ENCODE measurements at places on chromosomes 2 and 18.

DNA sequence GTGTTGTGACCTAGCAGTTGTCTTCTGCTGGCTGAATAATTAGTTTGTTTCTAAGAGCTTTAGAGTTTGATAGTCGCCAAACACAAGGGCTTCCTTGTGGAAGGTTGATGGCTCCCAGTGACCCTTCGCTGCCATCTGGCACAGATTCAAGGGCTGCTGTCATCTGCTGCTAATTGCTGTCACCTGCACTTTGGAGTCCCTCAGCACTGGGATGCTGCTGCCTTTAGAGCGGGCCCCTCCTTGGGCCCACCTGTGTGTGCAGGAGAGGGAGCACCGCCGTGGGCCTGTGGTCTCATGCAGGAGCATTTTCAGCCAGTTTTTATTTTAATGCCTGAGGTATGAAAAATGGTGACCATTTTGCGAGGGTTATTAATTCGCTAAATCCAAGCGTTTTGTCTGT, 154.0 kb upstream of the NFATC1 start:
- DNase-seq: no peak

DNA sequence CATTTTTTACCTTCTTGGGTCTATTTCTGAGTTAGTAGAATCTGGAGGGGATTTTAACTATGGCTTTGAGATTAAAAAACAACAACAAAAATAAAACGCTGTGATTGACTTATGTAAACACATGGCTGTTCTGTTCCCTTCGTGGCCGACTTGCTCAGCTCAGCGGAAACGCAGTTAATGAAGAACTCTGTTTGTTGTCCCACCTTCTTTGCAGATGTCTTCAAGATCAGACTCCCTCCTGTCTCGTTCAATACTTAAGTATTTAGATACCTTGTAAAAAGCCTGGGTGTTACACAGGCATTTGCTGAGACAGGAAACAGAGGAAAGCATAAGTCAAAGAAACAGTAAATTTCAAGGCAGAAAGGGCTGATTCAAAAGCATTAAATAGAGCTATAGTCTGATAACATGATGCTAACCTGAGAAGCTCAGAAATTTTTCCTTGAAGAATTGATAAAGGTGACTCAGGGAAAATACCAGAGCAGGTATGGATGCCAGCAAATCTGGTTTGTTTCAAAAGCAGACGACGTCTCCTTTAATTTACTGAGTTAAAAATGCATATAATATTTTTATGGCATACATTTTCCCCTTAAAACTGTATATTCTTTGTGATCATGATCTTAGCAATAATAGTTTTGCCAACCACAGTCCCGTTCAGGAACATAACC, 21.7 kb upstream of the POLI start:
- no peak for DNase-seq

DNA sequence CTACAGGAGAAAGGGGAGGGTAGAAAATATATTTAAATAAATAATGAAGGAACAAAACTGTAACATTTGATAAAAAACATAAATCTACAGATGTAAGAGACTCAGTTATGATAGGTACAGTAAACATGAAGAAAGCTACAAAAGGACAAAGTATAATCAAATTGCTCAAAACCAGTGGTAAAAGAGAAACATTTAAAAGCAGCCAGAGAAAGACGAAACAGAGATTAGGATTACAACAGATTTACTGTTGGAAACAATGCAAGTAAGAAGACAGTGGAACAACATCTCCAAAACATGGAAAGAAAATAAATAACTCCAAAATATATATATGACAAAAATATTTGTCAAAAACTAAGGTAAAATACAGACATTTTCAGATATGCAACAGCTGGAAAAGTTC, 307.7 kb upstream of the REV1 start:
- DNase-seq: no peak

- DNase-seq: no peak
These were observed 162.1 kb downstream of the KCNH7 start for GRCh38 chr2:162676515-162676914.

DNA sequence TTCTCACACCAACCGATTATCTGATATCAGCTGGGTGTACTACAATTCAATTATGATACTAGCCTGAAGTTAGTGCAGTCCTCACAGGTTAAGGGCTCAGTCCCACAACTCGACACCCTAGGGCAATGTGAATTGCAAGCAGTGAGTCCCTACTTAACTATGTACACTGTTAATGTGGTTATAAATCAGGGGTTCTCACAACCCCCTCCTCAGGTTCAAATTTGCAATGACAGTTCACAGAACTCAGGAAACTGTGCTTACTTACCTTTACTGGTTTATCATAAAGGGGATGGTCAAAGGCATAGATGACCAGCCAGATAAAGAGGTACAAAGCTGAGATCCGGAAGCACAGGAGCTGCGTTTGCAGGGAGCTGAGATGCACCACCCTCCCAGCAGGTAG, 1379.1 kb upstream of the CDH2 start:
- DNase-seq: no peak

GRCh38 chr18:50350699-50351098, 24.1 kb upstream of the SKA1 start:
- no peak for DNase-seq

DNA sequence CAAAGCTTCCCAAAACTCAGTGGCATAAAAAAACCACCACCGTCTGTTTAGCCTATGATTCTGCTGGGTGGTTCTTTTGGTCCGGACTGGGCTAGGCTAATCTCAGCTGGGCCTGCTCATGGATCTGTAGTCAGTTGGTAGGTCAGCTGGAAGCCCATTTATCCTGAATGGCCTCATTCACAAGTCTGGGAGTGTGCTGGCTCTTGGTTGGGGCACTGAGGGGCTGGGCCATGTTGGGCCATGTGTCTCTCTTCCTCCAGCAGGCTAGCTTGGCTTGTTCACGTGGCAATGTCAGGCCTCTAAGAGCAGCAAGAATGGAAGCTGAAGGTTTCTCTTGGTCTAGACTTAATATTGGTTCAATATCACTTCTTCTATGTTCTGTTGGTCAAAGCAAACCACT, 95.7 kb upstream of the HS6ST1 start:
- no peak for DNase-seq

- no peak for DNase-seq
These were observed 8.0 kb downstream of the TNS1 start for GRCh38 chr2:217994776-217995274.

DNA sequence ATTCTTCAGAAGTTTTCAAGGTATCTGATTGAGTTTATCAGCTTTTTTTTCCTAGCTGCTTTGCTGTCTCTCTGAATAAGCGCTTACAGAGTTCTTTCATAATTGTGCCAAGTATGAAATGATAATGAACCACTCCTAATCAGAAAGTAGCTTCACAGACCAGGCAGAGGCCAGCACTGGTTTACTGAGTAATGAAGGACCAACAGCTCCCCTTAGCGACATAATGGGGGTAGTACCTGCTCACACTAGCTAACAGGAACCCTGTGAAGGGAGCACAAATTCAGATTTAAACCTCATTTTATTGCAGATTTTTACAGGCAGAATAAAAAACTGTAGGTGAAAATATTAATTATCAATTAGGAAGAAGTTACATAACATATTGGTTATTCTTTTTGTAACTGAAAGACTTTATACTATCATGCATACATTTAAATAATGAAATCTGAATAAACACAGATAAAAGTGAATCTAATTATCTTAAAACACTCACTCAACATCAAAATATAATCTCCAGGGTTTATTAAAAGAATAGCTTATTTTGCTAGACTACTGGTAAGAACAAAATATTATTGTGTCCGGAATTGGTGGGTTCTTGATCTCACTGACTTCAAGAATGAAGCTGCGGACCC, 53.7 kb upstream of the LRRC30 start:
- no peak for DNase-seq

DNA sequence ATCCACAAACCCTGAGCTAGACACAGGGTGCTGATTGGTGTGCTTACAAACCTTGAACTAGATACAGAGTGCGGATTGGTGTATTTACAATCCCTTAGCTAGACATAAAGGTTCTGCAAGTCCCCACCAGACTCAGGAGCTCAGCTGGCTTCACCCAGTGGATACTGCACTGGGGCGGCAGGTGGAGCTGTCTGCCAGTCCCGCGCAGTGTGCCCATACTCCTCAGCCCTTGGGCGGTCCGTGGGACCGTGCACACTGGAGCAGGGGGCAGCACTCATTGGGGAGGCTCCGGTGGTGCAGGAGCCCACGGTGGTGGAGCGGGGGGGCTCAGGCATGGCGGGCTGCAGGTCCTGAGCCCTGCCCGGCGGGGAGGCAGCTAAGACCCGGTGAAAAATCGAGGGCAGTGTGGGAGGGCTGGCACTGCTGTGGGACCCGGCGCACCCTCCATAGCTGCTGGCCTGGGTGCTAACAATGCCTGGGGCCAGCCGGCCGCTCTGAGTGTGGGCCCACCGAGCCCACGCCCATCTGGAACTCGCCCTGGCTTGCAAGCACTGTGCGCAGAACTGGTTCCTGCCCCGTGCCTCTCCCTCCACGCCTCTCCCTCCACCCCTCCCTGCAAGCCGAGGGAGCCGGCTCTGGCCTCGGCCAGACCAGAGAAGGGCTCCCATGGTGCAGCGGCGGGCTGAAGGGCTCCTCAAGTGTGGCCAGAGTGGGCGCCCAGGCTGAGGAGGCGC, 75.6 kb downstream of the MOB4 start:
- DNase-seq: no peak

DNA sequence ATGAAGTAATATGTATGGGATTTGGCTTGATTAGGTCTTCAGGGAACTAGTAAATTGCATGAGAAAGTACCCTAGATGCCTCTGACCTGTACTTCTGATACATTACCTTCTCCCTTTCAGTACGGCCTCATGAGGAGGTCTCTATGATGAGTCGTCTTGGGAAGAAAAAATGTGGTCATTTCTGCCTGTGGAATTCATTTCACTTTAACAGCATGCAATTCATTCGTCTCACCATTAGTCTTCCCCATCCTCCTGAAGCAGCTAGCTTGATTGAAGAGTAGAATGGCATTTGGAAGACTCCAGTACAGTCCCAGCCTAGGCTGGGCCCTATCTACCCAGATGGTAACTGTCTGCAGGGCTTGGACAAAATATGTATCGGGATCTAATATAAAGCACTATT, 52.2 kb downstream of the TMX3 start:
- no peak for DNase-seq

DNA sequence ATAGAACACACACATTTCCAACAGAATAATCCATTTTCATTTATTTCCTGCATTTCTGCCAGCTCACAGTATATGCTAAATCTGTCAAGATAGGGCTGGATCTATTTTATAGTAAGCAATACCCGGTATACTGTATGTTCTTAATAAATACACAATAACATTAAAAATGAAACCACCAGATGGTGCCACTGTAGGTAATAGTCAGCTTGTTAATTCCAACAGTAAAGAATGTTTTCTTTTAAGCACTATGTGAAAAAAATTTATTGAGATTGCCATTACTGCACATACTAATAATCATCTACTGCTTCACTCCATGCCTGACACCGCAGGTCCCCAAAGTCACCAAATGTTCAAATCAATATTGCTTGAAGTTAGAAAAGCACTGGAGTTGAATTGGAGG, 131.5 kb upstream of the PGAP1 start:
- DNase-seq: no peak

DNA sequence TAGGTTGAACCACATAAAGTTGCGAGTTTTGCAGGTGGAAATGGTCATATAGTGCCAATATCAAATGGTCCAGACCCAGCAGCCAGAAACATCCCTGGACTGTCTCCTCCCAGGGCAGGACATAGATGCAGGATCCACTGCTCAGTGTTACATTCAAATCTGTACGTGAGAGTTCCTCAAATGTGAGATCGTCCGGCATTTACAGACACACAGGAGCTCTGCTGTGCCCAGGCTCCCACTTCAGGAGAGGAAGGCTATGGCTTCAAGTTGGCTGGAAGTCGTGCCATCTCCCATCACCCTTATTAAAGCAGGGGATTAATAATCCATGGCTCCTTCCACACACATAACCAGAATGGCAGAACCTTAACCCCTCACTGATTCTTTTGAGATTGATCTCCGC, 688.2 kb upstream of the HS6ST1 start:
- no peak for DNase-seq

DNA sequence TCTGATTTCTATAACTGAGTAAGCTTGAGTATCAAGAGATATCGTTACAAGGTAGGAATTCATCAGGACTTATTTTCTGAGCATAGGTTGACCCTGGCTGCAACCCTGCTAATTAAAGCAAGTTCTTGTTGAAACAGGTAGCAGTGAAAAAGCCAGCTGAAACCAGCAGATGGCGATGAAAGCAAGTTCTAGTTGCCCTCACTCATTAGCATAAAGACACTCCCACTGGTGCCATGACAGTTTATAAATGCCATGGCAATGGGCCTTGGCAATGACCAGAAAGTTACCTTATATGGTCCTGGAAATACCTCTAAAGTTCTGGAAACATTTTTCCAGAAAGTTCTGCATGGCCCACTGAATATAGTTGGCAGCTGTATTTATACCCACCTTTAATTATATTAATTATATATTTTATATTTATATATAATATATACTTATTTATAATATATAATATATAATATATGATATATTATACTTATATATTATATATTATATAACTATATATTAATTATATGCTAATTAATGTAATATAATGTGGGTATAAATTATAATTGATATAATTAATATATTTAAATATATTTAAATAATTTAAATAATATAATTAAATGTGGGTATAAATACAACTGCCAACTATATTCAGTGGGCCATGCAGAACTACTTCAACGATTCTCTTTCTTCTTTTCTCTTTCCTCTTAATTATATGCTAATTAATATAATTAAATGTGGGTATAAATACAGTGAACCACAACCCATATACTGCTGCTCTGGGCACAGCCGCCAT, 188.0 kb downstream of the CDH7 start:
- DNase-seq: no peak

DNA sequence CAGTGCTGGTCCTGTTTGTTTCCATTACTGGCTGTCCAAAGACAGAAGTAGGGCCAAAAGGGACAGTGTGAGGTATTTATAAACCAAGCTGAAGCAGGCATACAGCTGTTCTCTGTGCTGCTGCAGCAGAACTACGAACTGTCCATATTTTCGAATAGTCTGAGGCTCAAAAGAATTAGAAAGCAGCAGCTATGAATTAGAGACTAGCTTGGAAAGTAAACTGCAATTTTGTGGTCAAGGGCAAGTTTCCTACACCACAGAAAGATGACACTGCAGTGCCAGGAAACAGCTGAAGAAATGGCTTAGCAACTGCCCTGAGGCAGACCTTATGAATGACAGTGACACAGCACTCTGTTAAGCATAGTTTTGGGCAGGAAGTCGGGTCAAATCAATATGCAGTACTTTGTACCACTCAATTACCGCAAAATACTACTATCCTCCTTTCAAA, 125.3 kb downstream of the TMEM131 start:
- peak; percentile 41 for DNase-seq

Data from CD4-positive, alpha-beta memory T cell (primary cell).